ENCODE measurements at places on chromosomes 4 and X.
A peak's percentile ranks its signal among the peaks of the same experiment; 100 is the strongest.

- DNase-seq: no peak
Observed at GRCh38 chr4:174674305-174674840, 152.1 kb upstream of the HPGD start.

GRCh38 chr4:153465615-153466080 is 512 bp upstream of the TMEM131L start:
- DNase-seq: peak; percentile 79

DNA sequence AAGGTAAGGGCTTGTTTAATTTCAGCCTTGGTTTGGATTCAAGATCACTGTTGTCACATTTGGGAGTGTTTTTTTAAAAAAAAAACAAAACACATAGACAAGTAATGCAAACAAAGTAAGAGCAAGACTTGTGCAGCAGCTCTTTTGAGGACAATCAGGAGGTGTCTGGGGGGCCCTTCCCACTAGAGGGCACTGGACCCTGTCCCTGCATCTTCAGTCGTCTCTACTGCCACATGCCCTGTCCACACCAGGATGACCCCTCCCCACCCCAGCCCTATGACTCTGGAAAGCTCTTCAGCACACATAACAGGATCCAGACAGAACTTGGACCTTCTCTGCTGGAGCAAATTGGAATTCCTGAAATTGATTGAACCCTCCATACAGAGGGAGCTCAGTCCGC is 71.0 kb downstream of the USP46 start:
- no peak for DNase-seq

DNA sequence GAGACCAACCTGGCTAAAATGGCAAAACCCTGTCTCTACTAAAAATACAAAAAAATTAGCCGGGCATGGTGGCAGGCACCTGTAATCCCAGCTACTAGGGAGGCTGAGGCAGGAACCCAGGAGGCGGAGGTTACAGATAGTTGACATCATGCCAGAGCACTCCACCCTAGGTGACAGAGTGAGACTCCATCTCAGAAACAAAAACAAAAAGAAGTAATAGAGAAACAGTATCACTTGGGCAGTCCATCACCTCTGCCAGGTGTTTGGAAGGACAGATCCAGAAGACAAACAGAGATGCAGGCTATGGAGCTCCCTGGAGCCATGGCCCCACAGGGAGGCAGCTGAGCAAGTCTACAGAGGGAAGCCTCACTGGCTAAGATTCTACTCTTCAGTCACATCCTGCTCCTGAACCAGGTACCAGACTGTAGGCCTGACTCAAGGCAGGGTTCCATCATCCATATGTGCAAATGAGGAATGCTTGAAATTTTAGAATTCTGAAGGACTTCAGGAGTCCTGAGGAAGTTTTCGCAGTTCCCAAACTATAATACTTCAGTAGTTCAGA is 81.4 kb upstream of the CPEB2 start:
- no peak for DNase-seq

- no peak for DNase-seq
Observed at GRCh38 chrX:3728454-3728853, 15.0 kb upstream of the PRKX start.

- DNase-seq: no peak
Observed at GRCh38 chrX:66110112-66110511, 53.9 kb upstream of the HEPH start.
